ENCODE measurements at places on chromosomes 2 and 18. TPM values are rescaled to one million over a fixed set of nuclear protein-coding genes. Genes with fewer than 3 reads are reported as not detected.

- DNase-seq, result no peak
Measured at GRCh38 chr18:41974796-41975201, 19.8 kb downstream of the PIK3C3 start.

DNA sequence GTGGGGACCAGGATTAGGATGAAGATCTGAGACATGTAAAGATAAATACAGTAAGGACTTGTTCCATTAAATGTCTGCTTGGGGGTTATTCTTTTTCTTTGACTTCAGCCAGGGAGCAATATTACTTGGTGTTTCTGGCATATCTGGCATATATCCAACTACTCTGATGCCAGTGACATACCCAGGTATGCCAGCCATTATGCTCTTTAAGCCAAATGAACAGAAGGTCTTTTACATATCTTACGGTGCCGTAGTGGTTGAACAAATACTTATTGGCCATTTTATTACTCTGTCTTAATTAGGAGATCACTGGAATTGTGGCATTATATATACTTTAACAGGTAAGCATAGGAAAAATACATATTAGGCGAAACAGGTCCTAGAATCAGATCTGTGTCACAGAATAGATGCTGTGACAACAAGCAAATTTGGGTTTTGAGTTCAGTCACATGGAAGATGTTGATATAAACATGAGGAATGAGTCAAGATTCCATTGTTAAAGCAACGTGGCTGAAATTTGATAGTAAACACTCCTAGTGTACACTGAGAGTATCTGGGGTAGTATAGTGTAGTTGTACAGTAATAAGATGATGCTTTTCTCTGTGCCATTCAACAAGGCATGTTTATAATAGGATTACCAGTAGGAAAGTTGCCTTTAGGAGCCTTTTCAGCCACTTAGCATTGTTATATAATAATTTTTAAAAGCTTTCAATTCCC, 62.6 kb downstream of the KCTD18 start:
- DNase-seq, result no peak

GRCh38 chr2:236262238-236262637, 2.0 kb downstream of the ASB18 start:
- peak; percentile 30 for DNase-seq

DNA sequence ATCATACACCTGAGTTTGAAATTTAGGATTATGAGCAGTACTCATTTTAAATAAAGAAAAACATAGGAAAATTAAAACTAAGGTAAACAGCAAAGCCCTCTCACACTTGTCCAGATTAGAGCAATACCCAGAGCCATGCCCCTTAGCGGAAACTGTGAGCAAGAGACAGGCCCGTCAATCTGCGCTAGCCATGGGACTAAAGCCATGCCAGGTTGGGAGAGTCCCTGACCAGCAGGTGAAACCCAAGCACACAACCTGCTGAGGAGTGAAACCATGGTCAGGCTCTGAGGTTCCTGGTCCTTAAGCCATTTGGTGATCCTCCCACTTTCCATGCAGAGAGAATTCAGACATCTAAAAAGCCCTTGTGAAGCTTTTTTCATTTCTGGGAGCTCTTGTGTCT, 494.3 kb downstream of the STK39 start:
- no peak for DNase-seq

- DNase-seq, result no peak
Measured at GRCh38 chr18:13281406-13281805, 62.8 kb downstream of the LDLRAD4 start.

- peak; percentile 21 for DNase-seq
Measured at GRCh38 chr2:109131777-109132176, 2.8 kb downstream of the SH3RF3 start.

- no peak for DNase-seq
Measured at GRCh38 chr2:111662039-111662770, 221.8 kb downstream of the ANAPC1 start.

DNA sequence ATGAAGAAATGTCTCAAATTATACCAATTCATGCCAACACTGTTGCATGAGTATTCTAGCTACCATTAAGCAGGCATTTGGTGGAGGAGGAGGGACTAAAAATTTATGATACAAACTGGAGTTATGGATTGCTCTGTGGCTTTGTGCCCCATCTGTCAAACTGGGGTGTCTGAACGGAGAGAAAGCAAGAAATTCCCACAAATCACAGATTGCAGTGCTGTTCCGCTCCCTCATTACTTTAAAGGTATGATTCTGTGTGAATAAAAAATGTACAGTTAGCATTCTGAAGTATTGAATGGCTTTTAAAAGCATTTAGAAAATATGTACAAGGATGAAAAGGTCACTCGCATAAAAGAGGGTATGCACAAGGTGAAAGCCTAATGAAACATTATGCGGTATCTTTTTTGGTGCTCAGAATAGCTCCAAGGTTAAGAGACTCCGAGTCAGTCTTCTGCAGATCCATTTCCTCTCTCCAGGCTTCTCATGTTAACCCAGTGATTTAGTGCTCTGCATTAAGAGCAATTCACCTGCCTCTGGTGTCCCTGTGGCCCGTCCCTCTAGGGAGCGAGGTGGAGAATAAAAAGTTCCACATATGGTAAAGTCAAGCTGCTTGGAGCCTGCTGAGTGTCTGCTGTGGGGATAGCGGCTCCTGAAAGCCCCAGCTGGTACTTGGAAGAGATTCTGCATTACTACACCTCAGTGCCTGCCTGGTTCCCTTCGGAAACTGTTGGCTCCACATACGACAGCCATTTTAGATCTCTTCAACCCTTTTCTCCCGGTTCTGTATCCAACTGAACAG, 184.2 kb downstream of the ZNF521 start:
- no peak for DNase-seq

- no peak for DNase-seq
Measured at GRCh38 chr2:217998926-217999594, 3.7 kb downstream of the TNS1 start.

DNA sequence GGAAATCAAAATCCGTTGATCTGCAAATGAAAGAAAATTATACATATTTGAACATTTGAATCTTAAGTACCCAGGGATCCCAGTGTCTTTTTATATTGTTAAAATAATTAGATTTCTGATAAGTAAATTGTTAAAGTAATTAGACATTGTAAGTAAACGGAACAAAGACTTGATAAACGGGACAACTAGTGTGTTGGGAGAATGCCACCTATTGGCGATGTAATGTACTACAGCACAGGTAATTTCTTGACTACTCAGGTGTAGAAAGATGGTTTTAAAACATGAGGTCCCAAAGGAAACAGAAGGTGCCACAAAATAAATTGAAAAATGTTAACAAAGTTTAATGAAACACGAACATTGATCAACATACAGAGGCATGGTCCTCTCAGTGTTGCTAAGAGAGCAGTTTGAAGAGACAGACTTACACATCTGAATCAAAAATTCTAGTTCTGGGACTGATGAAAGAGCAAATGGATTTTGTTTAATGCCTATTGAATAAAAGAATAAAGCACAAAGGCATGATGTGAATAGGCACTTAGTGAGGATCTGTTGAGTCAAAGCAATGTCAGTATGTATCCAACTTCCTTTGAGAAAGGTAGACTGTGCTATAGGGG, 103.4 kb upstream of the RASGRP3 start:
- DNase-seq, result no peak

GRCh38 chr18:45849529-45849928, 24.1 kb downstream of the SIGLEC15 start:
- DNase-seq, result no peak

DNA sequence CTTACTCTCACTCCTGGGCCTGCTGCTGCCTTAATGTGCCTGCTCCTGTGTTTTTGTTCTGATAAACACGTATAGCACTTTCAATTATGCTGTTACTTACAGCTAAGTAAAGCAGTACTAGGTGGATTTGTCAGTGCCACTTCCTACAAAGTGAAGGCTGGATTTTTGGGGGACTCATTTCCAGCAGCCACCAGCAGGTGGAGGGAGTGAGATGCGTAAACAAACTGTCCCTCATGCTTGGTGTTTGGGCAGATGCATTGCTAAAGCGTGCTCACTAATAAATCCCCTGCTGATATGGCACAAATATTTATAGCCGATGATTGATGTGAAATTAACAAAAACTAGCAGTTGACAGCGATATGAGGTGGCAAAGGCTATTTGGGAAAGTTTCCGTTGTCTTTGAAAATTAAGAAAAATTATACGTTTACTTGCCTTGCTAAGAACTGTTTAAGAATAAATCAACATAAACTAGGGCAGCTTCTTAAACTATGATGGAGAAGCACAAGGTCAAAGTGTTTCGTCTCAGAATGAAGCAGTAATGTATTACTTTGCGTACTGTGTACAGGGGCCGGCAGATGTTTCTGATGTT, 101.7 kb downstream of the AGAP1 start:
- DNase-seq, result peak; percentile 88

DNA sequence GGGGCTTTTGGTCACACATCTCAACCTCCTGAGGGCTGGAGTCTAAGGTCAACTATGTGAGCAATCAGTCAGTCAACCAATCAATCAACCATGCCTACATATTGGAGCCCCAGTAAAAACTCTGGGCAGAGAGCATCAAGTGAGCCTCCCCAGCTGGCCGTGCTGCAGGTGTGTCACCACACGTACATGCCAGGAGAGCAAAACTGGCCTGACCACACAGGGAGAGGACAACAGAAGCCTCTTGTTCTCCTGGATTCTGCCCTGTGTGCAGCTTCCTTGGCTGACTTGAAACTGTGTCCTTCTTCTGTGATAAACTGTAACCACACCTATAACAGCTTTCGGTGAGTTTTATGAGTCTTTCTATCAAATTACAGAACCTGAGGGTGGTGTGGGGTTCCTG, 25.9 kb downstream of the GPR35 start:
- DNase-seq, result peak; percentile 30

GRCh38 chr2:71748227-71748626, 294.9 kb downstream of the DYSF start:
- peak; percentile 83 for DNase-seq

GRCh38 chr2:2950403-2950952, 427.1 kb downstream of the EIPR1 start:
- no peak for DNase-seq

- no peak for DNase-seq
Measured at GRCh38 chr2:156455361-156455975, 19.3 kb downstream of the GPD2 start.

DNA sequence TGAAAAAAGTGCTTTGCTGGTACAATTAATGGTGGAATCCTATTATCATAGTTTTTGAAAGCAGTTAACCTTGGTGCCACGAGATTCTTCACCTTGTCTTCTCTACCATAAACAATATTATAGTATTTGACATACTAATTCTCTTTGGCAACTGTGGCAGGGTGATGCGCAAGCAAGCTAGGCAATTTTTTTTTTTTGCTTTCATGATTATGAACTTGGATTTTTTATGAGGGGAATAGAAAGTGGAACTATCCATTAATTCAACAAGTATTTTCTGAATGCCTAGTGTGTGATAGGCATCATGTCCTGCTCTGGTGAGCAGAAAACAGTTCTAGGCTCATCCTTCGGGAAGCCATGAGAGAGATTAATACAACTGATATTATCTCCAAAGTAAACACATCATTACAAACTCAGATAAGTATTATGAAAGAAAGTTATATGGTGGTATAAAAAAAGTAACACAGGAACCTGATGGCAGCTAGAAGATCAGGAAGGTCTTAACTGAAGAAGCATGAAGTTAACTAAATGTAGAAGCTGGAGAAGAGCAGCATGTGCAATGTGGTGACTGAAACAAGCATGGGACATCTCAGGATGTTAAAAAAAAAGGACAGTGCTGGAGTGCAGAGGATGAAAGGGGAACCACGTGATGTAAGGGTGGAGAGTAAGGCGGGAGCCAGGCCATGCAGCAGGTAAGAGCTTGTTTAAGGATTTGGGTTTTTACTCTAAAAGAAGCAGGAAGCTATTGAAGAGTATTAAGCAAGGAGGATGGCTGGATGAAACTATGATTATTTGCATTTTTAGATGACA, 113.7 kb downstream of the ZEB2 start:
- DNase-seq, result no peak

DNA sequence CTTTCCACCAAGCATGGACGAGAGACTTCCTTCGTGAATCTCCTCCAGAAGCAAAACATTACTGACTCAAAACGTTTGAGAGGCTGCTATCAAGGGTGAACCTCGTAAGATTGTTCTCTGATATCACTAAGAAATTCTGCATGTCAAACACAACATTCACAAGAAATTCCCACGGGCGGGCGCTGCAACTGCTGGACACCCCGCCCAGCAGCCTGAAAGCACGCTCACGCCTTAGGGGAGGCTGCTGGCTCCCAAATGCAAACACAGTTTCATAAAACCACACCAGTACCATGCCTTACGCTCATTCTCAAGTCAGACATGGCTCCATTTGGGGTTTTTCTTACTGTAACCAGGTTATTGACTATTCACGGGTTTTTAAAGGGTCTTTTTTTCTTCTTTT, 39.0 kb downstream of the MBP start:
- DNase-seq, result no peak

GRCh38 chr18:77495982-77496690, 246.5 kb downstream of the GALR1 start:
- no peak for DNase-seq

- no peak for DNase-seq
Measured at GRCh38 chr2:134505446-134505845, 213.4 kb downstream of the TMEM163 start.

DNA sequence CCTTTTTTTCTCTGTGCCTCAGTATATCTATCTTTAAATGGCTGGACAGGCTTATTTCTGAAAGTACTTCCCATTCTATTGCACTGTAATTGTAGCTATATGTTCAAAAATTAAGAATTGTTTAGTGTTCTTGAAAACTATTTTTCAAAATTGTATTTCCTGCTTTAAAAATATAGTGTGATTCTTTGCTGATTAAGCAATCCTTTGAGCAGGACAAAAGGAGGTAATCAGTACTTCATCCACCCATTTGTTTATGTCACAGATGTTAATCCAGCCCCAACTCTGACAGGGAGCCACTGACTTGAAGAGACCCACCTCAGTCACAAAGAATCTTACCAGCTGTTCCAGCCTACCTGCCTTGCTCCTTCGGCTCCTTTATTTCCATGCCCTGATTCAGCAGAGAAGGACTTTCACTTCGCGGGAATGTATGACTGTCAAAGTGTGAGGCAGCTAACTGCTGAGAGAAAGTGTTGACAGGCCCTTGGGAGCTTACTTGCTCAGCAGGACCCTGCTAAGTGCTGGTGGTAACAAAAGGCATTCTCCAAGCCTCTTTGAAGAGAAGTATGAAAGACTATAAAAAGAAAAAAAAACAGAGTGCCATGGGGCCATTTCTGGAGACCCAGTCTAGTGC, 393.3 kb upstream of the CYRIA start:
- DNase-seq, result no peak

Gene ABCG8
- total RNA-seq, result not detected

Gene ITGA4
- 0.96 TPM for total RNA-seq

Gene HOXD12
- total RNA-seq, result not detected

Gene LDLRAD4
- 33.1 TPM for total RNA-seq

Gene MDH1B
- total RNA-seq, result 0.33 TPM

Gene LINC00305
- total RNA-seq, result not detected

Gene STAMBP
- total RNA-seq, result 37.3 TPM

Gene ARHGEF33
- 0.24 TPM for total RNA-seq

Gene VWA3B
- not detected for total RNA-seq

Gene IL1F10
- total RNA-seq, result not detected

Gene STAT4
- 15.2 TPM for total RNA-seq

Gene LHCGR
- total RNA-seq, result not detected

Gene ADD2
- 1.1 TPM for total RNA-seq

Gene MAIP1
- total RNA-seq, result 11.0 TPM

All from right atrium auricular region (tissue), 2 donors.